ENCODE measurements at places on chromosomes 2 and 18.
A peak's percentile ranks its signal among the peaks of the same experiment; 100 is the strongest.

DNA sequence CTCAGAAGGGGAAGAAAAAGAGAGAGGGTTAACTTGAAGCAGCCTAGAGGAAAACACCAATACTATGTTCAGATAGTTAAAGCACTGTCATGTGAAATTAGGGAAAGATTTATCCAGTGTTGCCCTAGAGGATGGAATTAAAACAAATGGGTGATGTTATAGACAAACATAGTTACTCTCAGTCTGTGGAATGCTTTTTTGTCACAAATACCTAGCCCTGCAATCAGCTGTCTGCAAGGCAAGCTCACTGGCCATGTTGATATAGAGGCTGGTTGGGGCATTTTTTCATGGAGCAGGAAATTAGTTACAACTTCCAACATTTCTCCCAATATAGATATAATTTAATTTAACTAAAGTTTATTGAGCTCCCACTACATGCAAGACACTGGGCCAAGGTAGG lies 8.4 kb upstream of the RAB10 start:
- no peak for DNase-seq

DNA sequence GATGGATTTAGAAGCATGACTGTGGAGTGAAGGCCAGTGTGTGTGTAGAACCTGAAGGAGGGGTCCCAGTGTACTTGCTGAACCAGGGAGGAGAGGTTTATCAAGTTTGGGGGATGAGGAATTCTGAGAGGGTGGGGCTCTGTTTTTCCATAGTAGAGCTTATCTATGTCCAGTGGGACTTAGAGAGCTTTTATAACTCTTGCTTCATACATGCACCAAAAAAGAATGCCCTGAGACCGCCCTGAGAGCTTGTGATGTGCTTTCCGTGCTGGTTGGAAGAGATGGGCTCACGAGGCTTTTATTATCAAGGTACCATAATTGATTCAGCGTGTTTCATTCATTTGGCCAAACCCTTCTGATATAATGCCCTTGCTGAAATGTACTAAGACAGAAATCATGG lies 100.2 kb downstream of the MTCL1 start:
- no peak for DNase-seq

- no peak for DNase-seq
Measured at GRCh38 chr2:112754564-112754963, 9.8 kb downstream of the CKAP2L start.

- DNase-seq, result no peak
Measured at GRCh38 chr2:105328281-105329196, 996 bp downstream of the TGFBRAP1 start.

GRCh38 chr2:3174626-3175567 lies 202.7 kb downstream of the EIPR1 start:
- no peak for DNase-seq

GRCh38 chr2:22582107-22582506 lies 802.9 kb upstream of the KLHL29 start:
- no peak for DNase-seq

- DNase-seq, result no peak
Measured at GRCh38 chr2:88770016-88770415, 78.5 kb downstream of the RPIA start.

DNA sequence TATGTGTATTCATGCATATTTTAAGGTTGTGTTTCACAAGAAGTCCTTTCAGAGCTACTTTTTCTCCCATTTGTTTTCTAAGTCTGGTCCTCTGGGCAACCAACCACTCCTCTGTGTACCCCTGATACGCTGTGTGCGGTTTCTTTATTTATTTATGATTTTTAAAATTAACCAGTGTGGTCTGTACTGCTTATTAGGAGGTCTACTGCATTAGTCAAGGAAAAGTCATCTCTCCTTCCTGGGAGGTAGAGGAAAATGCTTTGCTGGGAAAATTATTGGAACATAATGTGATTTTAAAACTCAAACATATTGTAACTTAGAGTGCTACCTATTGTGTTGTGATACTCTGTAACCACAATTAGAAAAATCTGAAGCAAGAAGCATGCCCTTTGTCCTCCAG lies 1404.3 kb downstream of the SUCLG1 start:
- no peak for DNase-seq

GRCh38 chr18:58319719-58320118 lies 275.7 kb downstream of the NEDD4L start:
- no peak for DNase-seq

DNA sequence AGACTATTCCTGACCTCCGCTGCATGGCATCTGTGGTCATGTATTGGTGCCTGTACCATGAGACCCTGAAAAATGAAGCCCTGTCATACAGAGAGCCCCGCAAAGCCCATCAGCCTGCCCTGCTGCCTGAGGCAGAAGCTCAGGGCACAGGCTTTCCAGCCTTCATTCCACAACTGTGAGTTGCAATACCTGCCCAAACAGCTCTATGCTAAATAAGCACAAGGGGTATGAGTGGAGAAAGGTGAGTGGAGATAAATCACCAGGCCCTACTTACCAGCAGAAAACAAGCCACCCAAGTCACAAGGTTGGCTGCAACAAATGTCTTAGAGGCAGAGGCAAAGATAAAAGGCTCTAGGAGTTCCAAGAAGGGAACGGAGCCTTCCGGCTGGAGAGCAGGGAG lies 277.4 kb downstream of the TNS1 start:
- no peak for DNase-seq

DNA sequence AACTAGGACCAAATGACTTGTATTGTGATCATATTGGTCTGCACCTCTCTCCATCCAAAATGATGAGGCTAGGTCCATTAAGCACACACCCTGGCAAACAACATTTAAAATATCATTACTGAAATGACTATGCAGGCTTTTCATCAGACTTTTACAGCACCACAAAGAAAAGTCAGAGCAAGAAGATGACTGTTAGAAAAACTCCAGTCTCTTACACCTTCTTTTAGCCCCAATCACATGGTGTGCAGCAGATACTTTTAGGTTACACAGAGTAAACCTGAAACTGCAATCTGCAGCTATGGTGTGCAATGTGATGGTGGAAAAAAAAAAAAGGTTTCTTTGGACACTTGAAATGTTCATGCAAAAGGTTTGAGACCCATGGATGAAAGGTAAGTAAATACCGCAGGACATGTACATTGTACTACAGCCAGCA lies 5.4 kb upstream of the POLI start:
- no peak for DNase-seq

GRCh38 chr2:177489719-177490301 lies 97.2 kb downstream of the AGPS start:
- no peak for DNase-seq

GRCh38 chr2:224903621-224904020 lies 138.6 kb downstream of the DOCK10 start:
- no peak for DNase-seq

DNA sequence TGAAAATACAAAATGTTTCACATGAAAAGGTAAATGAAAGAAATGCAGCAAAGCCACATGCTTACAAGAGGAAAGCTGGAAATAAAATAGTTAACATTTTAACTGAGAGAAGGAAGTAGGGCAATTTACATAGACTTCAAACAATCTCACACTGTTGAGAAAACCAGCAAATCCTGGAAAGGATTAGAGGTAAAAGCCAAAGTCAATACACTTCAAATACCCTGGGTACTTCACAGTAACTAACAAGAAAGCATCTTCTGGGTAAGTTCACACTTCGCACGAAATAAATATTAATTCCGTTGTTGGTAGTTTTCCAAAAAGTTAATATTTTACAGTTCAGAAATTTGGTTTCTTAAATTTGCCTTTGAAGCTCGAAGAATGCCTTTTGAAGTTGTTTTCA lies 3.5 kb upstream of the ERICH2 start:
- no peak for DNase-seq

DNA sequence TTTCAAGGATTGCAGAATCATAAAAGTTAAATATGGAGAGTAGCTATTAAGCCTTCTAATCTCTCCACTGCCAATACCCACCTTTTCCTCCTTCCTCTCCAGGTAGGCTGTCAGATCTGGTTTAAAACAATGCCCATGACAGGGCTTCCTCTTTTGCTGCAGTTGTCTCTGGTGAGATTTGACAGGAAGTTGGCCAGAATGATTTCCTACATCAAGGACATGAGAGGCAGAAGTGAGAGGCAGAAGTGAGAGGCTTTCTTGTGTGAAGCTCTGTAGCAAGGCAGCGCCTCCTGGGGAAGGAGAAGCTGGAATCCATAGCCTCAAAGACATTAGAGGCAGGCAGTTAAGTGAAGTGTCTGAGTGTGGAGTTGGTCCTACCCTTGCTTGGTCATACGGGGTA lies 385.7 kb downstream of the HRH4 start:
- no peak for DNase-seq

GRCh38 chr2:27855476-27855875 lies 34.7 kb downstream of the RBKS start:
- no peak for DNase-seq

DNA sequence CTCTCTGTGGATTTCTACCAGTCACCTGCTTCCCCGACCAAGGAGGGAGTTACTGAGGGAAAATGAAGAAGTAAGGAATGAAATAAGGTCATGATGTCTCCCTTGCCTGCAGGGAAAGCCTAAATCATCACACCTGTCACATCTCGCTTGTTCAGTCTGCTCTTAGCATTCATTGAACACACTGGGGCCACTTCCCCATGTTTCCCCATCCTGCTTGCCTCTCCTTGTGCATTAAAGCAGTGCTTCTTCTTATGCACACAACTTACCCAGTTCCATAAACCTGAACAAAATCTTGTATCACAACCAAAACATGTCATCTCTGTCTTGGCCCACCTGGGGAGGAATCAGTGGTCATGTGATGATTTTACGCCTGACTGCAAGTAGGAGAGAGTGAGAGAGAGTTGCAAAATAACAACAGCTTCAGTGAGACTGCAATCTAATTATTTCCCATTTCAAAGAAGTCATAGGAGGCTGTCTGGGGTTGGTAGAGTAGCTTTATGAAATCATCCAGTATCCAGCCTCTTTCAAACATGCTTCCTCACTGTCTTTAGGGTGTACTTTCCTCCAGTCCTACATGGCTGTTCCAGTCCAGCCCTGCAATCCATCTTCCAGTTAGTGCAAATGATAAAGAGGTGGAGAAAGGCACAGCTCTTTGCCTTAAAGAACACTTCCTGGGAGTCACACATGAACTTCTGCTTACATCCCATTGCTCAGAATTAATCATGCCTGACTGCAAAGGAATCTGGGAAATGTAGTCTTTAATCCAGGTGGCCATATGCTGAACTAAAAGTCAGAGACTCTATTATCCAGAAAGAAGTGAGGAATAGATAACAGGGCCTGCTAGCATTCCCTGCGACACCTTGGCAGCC lies 220.1 kb downstream of the HAUS1 start:
- DNase-seq, result peak; percentile 32

DNA sequence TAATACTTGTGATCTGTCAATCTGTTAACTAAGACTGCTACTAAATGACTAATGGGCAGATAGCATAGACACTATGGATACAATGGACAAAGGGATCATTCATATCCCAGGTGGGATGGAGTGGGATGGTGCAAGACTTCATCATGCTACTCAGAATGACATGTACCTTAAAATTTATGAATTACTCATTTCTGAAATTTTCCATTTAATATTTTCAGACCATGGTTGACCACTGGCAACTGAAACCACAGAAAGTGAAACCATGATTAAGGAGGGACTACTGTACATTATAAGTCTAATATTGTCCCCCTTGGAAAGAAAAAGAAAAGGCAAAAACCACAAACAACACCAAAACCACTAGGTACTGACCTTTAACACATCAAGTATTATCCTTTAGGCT lies 247.0 kb upstream of the SYT4 start:
- no peak for DNase-seq

GRCh38 chr2:164044622-164045021 lies 308.8 kb upstream of the FIGN start:
- no peak for DNase-seq

DNA sequence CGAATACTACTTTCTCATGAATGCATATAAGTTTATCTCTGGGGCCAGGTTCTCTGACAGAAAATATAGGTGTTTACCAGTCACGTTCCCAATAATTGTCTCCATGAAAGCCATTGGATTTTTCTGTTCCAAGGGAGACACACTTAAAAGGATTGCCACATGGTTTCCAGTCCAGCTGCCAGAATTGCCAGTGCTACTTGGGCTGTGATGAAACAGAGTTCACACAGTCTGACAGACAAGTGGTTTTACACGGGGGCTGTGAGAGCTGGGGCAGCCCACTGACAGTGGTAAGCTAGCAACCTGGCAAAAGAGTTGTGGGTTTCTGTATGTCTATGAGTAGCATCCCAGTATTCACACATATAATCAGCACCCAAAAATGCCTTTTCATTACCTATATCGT lies 27.7 kb upstream of the ATRAID start:
- DNase-seq, result no peak

DNA sequence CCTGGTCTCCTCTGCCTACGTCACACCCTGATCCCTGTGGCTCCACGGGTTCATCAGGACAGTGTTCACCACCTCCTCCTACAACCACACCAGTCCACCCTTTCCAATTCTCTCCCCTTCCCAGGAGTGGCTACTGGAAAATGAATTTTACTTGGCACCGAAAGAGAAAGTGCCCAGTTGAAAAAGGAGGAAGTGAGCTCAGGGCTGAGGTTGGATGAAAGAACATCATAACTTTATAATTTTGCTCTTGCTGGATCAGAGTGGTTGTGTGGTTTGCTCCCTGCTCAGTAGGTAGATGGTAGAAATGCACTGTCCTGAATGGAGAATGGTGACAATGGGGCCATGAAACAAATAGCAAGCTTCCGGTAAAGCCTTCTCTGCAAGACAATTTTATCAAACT lies 140.3 kb upstream of the DDX18 start:
- no peak for DNase-seq

GRCh38 chr18:8519102-8519501 lies 90.1 kb upstream of the RAB12 start:
- no peak for DNase-seq

- DNase-seq, result no peak
Measured at GRCh38 chr2:119449521-119449920, 17.9 kb downstream of the TMEM37 start.

GRCh38 chr2:6454286-6454990 lies 411.3 kb downstream of the CMPK2 start:
- no peak for DNase-seq

DNA sequence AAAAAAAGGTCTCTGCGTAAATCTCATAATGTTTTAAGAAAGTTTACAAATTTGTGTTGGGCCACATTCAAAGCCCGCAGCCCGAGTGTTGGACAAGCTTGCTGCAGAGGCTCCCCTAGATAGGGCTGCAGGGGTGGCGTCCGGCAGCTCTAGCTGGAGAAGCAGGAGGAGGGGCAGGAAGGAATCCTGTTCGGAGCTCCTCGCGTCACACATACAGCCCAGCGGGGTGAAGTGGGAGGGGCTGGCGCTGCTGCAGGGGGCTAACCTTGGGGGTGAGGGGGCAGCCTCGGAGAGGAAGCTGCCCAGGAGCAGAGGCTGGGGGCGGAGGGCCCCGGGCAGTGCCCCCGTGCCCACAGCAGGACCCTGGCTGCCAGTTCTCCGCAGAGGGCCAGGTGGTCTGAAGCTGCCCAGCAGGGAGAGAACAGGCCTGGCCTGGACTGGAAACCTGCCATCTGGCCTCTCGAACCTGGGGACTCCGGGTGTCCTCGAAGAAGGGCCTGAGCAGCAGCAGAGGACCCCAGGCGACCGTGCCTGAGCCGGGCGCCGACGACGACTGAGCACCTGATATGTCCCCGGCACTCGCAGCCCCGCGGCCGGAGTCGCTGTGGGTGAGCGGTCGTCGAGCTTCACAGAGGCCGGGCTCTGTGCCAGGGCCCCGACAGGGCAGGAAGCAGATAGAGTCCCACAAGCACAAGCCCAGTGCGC lies 2.6 kb upstream of the GPR35 start:
- DNase-seq, result no peak

All from LoVo (cell line).